ENCODE measurements at places on chromosomes 5 and 9. TPM values are rescaled to one million over a fixed set of nuclear protein-coding genes. Genes with fewer than 3 reads are reported as not detected.

DNA sequence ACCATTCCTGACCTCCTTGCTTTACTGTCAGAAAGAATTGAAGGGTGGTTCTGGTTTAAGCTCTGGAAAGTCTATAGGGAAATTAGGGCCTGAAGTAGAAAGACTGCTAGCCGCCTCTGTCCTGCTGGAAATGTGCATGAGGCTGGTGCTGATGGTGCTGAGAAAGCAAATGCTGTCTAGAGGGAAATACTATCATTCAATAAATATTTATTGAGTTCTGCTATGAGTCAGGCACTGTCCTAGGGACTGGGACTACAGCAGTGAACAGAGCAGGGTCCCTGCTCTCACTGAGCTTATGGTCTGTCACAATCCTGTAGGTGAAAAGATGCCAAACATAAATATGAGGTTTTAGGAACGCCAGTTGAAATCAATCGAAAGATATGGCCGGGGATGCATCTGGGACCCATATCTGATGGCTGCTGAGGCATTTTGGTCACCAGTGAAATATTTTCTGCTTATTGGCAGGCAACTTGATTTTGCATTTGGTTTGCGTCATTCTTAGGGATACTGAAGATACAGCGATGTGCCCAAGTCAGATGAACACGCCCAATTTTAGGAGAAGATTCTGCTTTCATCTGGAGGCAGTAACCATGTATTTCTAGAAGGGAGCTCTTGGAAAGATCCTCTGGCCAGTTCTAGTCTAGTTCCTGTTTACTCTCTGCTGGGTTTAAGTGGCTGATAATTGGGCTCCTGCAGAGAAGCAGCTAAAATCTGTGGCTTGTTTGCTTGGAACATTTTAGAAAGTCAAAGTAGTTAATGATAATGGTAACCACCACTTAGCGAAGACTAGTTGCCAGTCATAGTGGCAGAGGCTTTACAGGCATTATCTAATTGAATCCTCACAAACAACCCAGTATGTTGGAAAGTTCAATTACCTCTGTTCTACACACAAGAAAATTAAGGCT is 73.3 kb downstream of the INSYN2B start:
- DNase-seq, result peak; percentile 25

Gene SHC3
- 0.79 TPM for total RNA-seq

Gene CCDC152
- 3.1 TPM for total RNA-seq

DNA sequence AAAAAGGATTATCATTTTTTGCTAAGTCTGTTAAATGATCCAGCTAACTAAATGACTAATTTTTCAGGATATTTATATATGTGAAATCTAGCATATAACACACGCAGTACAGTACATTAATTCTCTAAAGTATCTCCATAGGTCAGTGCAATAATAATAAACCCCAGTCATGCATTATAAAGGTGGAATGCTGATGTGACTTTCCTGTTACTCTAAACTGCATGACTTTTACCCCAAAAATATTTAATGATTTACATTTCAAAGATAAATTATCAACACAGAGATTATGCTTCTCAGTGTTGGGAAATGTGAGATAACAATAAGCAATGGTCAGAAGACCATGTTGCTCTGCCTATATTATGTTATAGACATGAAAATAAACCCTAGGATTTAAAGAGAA is 34.1 kb upstream of the PAM start:
- no peak for DNase-seq

DNA sequence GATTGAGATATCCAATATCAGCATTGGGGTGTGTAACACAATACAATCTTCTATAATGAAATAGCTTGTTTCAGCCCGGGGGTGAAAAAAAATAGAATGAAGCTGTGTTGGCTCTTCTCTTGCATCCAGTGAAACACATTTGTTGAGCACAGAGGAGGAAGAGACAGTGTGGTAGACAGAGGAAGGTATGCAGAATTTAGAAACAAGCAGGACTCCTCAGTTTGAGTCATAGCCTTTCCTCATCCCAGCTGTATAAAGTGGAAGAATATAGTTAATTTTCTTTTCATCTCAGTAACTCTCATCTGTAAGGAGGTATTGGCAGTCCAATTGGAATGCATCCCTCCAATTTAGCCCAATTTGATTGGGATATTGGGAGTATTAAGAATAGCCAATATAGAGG is 302.2 kb upstream of the VLDLR start:
- no peak for DNase-seq

DNA sequence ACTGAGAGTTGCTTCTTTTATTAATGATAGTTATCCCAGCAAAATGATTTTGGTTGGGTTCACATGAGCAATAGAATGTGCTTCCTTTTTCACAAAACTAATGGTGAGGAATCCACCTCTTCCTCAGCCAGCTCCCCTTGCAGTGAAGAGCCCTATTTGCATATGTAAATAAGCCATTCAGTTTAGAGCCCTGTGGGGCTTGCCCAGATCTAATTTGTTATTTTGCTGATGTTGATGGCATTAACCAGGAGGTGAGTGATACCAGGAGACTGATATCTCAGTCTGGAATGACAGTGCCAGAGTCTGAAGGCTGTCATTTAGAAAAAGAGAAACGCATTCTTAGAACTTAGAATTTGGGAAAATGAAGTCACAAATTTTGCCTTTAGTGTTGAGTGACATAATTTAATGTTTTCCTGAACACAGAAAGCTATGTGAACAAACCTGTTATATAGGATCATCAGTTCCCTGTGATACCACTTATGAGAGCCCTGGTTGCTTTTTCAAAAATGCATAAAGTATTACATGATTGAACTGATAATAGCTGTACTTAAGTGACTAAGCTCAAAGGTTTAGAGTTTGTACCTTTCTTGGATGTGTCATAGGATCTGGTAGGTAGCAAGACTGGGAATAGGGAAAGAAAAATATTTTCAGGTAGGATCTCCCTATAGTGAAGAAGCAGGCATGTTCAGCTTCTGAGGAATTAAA is 271.6 kb downstream of the MAST4 start:
- DNase-seq, result no peak

Gene CYSTM1
- 13.0 TPM for total RNA-seq

Gene GCNT1
- total RNA-seq, result 8.4 TPM

- no peak for DNase-seq
These were observed 3.6 kb downstream of the ST6GALNAC6 start for GRCh38 chr9:127895811-127896210.

- peak; percentile 32 for DNase-seq
These were observed 883 bp upstream of the VAV2 start for GRCh38 chr9:133992780-133993634.

GRCh38 chr9:83061990-83062650 is 822 bp downstream of the RASEF start:
- DNase-seq, result peak; percentile 18

Gene OTP
- total RNA-seq, result not detected

Gene CCDC192
- total RNA-seq, result not detected

Gene SH3RF2
- total RNA-seq, result 9.8 TPM

Measured in skin of body (tissue), 3 donors.